ENCODE measurements at places on chromosomes 5 and 9.

GRCh38 chr5:132475497-132475882, 15.1 kb downstream of the IRF1 start:
- DNase-seq = peak; percentile 51

- DNase-seq = no peak
Observed at GRCh38 chr5:121638126-121638525, 213.6 kb upstream of the FTMT start.

DNA sequence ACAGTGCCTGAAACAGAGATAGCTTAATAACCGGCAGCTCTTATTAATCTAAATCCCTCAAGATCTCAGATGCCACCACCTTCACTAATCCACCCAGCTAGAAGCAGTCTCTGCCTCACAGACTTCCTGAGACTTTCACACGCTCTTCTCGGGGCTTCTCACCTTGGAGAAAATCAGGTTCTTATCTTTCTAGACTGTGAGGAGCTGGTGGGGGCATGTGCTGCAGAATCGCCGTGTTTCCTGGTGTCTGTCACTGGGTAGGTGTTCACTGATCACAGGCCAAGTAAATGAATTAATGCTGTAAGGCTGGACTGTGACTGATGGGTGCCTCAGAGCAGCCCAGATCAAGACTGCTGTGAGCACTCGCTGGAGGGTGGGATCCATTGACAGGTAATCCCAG, 101.7 kb downstream of the PSD2 start:
- peak; percentile 34 for DNase-seq

DNA sequence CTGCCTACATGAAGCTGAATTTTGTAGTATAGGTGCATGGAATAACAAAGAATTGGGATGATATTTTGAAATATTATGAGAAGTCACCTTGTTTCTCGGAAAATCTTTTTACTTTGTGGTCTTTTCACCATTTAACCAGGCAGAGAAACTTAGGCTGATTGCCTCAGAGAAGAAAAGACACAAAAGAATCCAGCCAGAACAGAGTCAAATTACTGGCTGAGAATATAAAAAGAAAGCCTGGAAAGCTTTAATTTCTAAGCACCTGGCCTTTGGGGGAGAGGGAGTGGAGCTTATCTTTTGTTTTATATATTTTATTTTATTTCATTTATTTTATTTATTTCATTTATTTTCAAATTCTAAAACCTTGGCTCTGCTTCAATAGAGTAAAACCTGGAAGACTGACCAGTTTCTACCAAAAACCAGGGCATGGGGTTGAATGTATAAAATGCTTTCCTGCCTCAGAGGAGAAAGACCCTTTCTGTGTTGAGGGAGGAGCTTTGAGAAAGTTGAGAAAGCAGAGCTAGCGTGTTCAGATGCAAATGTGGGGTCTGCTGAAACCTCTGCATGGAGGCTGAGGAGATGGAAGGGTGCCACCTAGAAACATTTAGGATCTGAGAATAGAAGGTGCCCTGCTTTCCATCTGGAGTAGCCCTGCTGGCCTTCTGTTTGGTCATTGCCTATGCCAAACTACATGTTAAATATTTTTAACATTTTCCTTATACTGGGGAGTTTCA, 81.6 kb downstream of the NREP start:
- DNase-seq = no peak

DNA sequence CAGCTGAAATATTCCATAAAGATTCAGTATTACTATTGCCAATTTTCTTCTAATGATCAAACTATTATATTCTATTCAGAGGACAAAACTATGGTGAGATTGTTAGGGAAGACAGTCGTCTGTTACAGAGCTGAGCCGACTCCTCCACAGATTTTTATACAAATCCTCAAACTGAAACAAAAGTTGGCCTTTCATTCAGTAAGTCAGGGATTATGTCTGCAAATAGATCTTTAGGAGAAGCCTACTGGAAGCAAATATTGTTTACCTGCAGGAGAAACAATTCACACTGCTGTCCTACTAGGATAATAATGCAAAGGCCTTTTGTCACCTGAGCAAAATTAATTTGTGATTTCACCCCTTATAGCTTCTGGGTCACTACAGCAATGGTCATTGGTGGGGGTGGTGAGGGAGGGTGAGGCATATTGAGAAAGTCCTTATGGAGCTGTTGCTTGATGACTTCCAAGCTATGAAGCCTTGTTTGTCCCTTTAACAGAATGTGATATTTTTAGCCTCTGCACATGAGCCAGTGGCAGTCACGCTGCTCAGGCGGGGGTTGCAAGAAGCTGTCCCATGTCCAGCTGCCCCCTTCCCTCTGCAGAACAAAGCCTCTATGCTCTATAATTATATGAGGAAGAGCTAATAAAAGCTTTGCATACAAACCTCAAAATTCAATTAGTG, 200.5 kb upstream of the KLF9 start:
- DNase-seq = no peak

DNA sequence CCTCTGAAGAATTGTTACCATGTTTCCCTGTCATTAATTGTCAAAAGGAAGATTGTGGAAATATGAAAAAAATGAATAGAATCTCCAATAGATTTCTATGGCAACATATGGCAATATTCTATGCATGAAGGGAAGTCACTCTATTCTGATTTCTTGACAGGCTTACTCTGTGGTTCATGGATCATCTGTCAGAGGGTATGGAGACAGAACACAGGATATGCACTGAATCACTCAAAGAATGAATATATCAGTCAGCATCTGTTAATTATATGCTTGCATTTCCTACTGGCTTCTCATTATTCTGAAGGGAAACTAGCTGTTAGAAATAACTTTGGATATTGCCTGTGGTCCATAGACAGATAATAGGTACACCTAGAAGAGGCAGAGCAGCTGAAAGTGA, 918.9 kb downstream of the DTWD2 start:
- no peak for DNase-seq

DNA sequence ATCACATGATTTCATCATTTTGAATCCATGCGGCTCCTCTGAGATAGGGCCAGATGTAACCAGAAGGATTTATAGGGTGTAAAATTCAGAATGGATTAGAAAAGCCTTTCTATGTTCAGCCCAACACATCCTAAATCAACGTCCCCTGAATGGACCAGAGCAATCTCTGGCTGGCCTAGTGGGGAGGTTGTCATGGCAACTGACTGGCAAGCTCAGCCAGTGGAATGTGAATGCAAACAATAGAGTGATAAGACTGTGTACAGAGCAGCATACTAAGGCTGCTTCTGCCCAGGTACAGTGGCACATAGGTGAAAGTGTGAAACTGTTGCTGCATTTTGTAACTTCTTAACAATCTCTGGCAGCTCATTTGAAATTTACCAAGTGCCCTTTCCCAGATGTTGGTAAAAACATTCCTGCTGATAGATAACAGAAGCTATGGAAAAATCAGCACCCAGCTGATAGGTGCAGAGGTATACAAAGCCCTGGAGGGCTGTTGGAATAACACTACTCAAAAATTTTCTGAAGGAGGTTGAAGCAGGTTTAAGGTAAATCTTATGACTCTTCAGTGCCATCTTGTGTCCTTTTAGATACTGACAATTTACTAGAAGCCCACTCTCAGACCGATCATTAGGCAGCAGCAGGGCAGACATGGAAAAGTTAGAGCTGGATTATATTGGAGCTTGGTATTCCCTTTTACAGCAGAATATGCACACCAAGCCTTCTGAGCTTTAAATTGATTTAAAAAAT, 267.2 kb downstream of the RAB3C start:
- no peak for DNase-seq

DNA sequence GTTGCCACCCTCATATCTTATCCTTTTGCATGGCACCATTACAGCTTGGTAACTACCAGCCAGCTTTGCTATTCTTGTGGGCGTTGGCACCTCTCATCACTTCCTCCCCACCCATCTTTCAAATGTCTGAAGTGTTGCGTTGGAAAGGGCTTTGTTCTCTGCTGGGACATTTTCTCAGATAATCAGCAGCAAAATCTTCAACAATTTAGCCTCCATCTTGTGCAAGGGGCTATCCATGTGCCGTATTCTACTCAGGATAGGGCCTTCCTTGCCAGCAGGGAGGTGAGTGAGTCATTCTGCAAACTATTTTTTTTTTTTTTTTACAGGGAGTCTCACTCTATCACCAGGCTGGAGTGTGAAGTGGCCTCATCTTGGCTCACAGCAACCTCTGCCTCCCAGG, 62.1 kb upstream of the NUDT12 start:
- DNase-seq = no peak

- DNase-seq = peak; percentile 66
Observed at GRCh38 chr9:97632248-97632984, 752 bp downstream of the TSTD2 start.

DNA sequence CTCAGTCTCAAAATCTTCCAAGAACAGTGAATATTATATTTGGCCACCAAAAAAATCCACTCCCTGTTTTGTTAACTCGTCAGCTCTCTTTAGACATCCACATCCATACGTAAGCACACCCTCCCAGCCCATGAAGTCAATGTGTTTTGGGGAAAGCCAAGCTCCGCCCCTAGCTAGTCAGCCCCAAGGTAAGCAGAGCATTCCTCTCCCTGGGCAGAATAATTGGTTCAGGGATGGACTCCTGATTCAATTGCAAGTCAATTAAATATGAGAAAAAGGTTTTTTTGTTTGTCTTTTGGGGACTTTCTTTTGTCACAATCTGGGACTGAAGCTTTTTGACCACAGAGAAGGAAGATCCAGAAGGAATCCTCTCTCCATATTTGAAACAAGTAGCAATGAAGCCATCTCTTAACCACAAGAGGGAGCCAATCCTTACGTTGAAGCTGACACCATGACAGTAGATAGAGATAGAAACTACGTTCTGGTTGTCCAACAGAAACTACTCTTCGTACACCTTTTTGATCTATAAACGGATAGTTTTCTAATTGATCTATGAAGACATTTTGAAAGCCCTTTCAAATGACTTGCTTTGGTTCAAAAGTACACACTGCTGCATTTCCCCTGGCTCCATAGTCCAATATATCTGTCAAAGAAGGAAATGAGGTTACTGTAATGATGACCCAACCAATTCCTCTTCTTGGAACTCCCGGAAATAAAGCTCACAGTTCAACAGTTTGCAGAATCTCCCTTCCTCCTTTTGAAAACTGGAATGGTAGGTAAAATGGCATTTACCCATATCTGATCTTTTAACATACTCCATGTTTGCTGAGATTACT, 166.4 kb downstream of the TLE1 start:
- no peak for DNase-seq

DNA sequence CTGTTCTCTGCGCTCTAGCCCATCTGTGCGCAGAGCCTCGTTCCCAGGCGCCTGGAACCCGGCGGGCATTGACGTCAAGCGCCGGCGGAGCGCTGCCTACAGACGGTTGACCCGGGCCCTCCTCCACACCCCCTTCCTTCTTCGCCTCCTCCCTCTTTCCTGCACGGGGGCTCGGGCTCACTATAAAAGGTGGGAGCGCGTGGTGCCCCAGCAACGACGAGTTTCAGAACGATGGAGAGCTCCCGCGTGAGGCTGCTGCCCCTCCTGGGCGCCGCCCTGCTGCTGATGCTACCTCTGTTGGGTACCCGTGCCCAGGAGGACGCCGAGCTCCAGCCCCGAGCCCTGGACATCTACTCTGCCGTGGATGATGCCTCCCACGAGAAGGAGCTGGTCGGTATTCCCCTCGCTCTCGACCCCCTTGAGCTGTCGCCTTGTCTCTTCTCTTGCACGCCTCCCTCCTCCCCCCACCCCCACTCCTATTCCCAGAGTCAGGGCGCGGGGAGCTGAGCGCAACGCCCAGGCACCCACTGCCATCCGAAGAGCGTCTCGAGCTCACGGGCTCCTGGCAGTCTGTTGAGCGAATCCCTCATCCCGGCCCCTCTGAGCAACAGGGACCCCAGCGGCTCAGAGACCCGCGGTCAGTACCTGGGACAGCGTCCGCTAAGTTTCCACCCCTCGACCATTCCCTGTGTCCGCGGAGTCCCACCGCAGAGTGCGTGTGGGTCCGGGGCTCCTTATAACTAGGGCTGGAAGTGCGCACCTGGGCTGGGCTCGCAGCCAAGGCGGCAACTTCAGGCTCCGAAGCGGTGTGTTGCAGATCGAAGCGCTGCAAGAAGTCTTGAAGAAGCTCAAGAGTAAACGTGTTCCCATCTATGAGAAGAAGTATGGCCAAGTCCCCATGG, at the start of gene CARTPT:
Gene CARTPT, plus strand, starts transcription at position 213 of the 902 bp plus-strand sequence. Its CDS starts 19 bp downstream, at position 232.
- no peak for DNase-seq

DNA sequence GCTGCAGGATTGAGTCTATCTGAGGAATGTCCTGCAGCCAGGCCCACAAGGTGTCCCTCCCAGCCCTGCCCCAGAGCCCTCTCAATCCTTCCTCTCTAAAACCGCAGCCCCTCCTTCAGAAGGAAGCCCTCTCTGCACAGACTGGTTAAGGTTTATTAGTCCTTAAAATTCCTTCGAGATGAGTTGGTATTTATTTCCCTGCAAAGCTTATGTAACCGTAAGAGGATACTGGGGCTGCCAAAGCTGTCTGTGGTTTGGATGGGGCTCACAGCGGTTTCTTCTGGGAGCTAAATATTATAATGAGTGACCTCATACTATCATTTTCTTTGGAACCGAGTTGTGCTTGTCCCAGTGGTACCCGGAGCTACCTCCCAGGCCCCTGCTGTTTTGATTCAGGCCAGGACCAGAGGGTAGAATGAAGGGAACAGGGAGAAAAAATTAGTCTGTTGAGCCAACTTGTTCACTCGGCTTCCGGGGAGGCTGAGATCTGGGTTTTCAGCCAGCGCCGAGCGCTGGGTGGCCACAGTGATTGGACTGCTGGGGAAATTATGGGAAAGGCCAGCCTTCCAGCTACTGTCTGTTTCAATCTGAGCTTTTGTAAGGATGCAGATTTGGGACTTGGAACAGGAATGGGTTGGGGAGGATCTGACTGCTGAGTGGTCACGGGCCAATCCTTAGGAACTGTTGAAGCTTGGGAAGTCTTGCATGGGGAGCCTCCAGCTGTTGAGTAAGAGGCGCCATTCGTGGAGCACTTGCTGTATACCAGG, 107.5 kb downstream of the NDFIP1 start:
- DNase-seq = peak; percentile 84

DNA sequence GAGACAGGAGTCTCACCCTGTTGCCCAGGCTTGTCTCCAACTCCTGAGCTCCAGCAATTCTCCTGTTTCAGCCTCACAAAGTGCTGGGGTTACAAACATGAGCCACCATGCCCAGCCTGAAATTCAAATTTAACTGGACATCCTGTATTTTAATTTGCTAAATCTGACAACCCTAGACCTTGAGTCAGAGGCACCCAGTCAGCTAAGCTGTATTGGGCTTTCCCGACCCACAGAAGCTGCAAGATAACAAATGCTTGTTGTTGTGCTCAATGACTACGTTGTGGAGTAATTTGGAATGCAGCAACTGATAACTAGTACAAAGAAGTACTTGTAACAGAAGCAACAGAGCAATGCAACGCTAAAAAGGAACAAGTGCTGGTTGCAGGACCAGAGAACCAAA, 533.1 kb downstream of the NTRK2 start:
- no peak for DNase-seq
